Thyroid gland (tissue), 4 donors: ENCODE measurements at places on chromosomes 7 and 10. TPM values are rescaled to one million over a fixed set of nuclear protein-coding genes. Genes with fewer than 3 reads are reported as not detected.
A peak's percentile ranks its signal among the peaks of the same experiment; 100 is the strongest.

GRCh38 chr10:99667108-99667751 is 7.9 kb downstream of the ENTPD7 start:
- DNase-seq: no peak

Gene DDX21
- 45.0 TPM for total RNA-seq

Gene CRHR2
- 0.45 TPM for total RNA-seq

DNA sequence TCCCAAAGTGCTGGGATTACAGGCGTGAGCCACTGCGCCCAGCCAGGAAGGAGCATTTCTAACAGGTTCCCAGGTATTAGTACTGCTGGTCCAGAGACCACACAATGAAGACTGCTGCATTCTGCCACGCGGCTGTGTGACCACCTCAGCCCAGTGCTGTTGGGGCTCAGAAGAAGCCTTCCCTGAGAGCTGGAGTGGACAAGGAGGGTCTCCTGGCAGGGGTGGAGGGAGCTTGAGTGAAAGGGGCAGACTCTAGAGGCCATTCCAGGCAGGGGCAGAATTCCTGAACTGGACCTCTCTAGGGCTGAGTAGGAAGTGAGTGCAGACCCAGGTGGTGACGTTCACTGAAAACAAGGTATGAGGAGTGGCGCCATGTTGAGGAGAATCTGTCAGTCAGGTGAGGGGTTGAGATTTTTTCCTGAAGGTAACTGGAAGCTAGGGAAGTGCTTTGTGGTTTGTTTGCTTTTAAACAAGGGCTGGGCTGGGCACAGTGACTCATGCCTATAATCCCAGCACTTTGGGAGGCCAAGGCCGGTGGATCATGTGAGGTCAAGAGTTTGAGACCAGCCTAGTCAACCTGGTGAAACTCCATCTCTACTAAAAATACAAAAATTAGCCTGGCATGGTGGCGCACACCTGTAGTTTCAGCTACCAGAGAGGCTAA is 67.6 kb downstream of the TACC2 start:
- DNase-seq: no peak

DNA sequence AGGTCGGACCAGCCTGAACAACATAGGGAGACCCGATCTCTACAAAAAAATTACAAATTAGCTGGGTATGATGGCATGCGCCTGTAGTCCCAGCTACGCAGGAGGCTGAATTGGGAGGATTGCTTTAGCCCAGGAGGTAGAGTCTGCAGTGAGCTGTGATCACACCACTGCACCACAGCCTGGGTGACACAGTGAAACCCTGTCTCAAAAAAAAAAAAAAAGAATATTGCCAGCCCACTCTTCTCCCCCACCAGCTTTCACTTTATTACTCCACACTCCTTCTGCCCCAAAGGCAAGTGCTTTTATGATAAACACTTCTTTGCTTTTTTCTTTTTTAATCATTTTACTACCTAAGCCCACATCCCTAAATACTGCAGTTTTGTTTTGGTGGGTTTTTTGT is 14.8 kb downstream of the RAB19 start:
- no peak for DNase-seq

DNA sequence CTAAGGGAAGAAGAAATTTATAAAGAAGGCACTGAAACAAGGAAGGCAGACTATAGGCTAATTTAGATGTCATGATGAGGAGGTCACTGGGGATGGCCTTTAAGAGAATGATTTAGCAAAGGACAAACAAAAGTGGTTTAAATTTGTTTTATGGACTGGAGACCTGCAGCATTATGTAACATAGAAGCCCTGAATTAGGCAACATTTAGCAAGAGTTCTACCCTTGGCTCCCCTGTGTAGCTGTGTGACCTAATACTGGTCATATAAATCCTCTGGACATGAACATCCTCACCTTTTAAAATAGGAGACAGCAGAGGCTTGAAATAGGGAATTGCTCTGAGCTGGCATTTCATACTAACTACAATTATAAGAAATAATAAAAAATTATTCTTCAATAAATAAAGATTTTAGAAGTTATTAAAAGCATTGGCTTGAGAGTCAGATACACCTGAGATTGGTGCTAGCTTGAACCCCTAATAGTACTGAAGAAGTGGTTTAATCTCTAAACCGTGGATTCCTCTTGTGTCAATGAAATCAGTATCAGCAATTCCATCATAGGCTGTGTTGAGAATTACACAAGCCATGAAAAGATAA is 48.9 kb downstream of the RNLS start:
- no peak for DNase-seq

GRCh38 chr7:21128062-21128817 is 299.6 kb upstream of the SP4 start:
- no peak for DNase-seq

DNA sequence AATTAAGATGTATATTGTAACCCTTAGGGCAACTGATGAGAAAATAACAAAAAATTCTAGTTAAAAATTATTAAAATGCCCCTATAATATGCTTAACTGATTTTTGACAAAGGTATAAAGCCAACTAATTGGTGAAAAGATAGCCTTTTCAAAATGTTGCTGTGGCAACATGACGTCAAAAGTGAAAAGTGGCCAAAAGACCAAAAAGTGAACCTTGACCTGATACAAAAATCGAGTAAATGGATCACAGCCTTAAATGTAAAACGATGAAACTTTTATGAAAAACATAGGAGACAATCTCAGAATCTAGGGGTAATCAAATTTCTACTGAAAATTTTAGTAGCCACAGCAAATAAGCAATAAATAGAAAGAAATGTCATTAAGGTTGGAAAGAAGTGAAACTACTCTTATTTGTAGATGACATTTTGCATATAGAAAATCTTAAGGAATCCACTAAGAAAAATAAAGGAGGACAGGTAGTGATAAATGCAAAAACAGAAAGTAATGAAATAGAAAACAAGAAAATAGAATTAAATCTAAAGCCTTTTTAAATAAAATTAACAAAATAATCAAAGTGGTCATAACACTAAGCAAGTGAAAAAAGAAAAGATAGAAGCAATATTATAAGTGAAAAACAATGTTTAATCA is 285.6 kb downstream of the ADK start:
- no peak for DNase-seq

DNA sequence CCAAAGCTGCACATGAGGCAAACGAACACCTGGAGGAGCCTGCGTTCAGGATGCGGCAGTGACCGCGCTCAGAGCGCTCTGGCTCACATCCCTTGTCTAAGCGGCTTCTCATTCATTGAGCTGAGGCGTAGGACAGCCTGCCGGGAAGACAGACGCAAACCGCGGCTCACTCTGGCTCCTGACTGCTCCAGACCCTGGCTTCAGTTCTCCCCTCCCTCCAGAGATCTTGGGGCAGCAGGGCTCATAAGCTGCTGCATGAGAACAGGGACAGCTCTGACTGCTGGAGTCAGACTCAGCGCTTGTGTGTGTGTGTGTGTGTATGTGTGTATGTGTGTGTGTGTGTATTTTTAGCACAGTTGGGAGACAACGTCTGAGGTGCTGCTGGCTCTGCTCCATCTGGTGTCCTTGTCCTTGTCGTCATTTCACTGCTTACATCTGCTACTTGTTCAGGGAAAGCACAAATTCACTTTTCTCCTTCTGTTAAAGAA is 15.8 kb upstream of the LYZL2 start:
- DNase-seq: no peak

- no peak for DNase-seq
Measured at GRCh38 chr10:62116896-62117295, 151.7 kb downstream of the RTKN2 start.

DNA sequence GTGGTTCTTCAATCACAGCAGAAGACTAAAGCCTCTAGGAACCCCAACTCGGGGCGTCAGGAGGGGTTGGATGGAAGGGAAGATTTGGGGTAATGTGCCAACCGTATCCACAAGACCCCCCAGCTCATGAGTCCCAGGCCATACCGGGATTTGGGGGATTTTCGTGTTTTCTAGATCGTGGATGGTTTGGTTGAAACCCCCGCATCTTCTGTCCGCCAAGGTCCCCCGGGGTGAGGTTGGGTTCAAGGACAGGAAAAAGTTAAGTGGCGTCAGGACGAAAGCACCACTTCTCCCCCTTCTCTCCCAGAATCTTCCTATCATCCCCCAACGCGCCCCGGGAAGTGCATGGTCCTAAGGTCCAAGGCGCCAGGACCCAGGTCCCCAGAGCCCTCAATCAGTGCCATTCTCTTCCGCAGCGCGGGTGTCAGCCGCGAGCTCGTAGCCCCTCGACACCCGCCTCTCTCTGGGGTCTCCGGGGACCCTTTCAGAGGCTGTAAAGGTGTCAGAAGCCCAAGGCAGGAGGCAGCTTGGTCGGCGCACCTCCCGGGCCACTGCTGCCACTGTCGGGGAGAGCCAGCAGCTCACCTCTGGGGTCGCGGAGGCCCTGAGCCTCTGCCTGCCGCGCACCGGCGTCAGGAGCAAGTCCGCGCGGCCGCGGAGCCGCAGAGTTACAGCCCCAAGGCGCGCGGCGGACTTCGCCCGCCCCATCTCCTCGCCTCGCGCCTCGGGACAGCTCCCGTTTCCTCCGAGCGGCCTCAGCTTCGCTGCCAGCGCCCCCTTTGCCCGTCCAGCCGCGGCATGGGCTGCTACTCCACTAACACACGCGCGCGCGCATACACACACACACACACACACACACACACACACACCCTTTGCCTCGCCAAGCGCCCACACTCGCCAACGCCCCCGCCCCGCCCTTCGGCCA is 1.5 kb downstream of the MKX start:
- DNase-seq: peak; percentile 26

- DNase-seq: no peak
Measured at GRCh38 chr7:29839921-29840320, 33.6 kb downstream of the WIPF3 start.

DNA sequence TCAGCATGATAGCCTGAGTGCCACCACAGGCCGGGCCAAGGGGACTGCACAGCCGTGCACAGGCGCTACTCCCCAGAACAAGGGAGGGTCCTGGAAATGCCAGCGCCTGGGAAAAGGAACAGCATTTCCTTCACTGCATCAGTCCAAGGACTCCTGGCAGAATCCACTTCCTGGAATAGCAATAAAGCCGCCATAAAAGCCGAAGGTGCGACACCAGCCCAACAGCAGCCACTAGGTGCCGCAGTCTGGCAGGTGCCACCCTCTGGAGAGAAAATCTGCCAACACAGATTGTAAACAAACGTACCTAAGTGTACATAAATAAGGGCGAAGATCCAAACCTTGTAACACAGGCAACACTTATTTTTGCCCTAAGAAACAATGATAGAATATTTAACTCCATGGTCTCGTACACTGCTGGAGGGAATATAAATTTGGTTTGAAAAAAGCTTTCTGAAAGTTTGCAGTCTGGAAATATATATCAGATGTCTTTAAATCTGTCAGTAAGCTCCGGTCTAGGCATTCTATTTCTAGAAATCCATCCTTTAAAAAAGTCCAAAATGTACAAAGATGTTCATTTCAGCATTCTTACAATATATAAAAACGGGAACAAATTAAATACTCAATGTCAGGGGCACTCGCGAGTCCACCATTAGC is 22.2 kb downstream of the VOPP1 start:
- DNase-seq: no peak

GRCh38 chr10:14429043-14429700 is 98.4 kb upstream of the FRMD4A start:
- DNase-seq: no peak

DNA sequence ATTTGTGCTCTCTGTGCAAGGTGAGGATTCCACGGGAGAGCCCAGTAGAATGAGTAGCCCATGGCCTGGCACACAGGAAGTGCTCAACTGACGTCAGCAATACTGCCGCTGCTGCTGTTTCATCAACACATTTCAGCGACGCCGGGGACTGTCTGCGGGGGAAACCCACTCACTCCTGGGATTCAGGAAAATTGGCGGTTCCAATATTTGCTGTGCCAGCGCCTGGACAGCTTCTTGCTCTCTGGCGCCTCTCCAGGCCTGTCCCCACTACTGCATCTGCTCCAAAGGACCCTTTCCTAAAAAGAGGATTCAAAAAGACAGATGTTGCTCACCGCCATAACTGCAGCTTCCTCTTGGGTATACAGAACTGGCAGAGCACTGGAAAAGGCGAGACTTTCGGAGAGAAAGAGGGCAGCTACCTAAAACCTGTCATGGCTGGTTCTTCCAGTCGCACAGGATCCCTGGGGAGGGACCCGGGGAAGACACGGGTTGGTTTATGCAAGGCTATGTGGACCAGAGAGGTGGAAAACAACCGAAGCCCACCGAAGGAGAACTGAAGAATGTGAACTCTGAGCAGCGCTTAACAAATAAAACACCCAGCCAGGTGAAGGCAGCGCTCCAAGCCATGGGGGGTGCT is 39.7 kb upstream of the ENO4 start:
- DNase-seq: peak; percentile 50

DNA sequence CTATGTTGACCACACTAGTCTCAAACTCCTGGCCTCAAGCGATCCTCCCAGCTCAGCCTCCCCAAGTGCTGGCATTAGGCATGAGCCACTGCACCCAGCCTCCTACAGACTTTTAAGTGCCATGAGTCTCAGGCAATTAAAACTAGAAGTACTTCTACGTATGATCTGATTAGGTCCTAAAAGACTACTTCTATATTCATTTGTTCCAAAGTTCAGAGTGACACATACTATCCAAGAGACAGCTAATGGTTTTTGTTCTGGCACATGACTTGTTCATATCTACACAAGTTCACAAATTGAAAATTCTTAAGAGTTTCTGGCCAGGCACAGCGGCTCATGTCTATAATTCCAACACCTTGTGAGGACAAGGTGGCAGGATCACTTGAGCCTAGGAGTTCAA is 11.7 kb downstream of the ARHGAP19 start:
- DNase-seq: no peak

Gene PRPS1L1
- total RNA-seq: not detected

DNA sequence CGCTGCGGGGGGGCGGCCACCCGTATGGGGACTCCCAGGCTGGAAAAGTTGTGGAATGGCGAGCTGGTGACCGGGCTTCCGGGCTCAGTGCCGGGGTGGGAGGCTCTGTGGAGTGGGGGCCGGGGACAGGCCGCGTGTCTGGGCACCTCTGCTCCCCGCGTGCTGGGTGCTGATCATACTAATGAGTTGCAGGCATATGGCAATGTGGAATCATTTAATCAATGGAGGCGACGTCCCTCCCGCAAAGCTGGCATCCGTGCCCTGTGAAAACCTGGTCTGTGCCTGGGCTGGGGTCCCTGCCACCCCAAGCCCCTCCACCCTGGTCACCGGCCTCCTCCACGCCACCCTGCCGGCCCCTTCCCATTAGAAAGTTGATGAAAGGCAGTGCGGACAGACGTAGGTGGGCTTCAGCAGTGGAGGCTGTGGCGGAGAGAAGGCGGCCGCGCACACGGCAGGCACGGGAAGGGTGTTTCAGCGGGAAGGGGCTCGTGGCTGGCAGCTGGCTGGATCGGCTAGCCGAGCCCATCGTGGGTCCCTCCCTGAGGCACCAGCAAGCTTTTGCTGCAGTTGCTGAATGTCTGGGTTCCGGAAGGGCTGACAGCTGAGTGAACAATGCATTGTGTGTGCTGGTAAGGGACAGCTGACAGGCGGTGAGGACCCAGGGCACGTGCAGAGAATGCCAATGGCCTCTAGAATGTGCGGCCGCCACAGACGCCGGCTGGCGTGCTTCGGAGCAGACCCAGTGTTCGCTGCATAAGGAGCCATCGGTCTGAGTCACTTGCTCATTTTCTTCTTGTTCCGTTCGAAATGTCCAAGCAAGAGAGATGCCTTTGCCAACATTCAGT is 1.5 kb downstream of the ADGRA1 start:
- DNase-seq: no peak
